ENCODE measurements at places on chromosomes 5 and 9. TPM values are rescaled to one million over a fixed set of nuclear protein-coding genes. Genes with fewer than 3 reads are reported as not detected.

GRCh38 chr5:134053840-134054338 is 49.1 kb upstream of the VDAC1 start:
- no peak overlapping the region for H3K27ac ChIP-seq
- no peaks in the 10 kb centered on the region for H3K27me3 ChIP-seq
- H3K4me3 ChIP-seq: no peak overlapping the region
- no peak for DNase-seq
- no peaks in the 10 kb centered on the region for H3K36me3 ChIP-seq

GPX3 gene
- 1.1 TPM for total RNA-seq

GRCh38 chr5:78603636-78604175 is 44.9 kb downstream of the LHFPL2 start:
- no peaks in the 10 kb centered on the region for H3K27me3 ChIP-seq
- H3K27ac ChIP-seq: no peak overlapping the region
- H3K4me1 ChIP-seq: no peaks in the 10 kb centered on the region
- DNase-seq: no peak
- no peak overlapping the region for H3K4me3 ChIP-seq
- no peaks in the 10 kb centered on the region for H3K36me3 ChIP-seq

DNA sequence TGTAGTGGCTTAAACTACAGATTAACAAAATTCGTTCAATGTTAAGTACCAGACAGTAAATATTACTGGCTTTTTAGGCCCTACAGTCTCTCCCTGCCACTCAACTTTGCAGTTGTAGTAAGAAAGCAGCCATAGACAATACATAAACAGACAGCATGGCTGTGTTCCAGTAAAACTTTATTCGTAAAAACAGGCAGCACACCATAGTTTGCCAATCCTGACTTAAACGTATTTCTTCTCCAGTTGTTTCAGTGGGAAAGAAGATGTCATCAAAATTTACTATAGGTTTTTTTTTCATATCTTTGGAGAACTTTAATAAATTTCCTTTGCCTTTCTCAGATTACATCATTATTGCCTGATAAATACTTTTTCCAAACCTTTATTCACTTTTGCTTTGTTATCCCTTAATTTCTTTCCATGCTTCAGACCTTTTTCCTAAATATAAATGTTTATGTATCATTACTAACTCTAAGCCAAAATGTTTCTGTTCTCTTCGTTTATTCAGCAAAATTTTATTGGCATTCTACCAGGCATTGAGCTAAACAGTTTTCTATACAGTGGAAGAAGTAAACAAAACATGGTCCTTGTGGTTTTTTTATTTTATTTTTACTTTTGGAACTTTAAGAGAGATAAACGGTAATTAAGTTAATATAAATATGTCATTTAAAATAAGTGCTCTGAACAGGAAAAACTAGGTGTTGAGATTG is 64.5 kb downstream of the SLF1 start:
- no peak overlapping the region for H3K27ac ChIP-seq
- no peaks in the 10 kb centered on the region for H3K4me1 ChIP-seq
- DNase-seq: no peak
- H3K27me3 ChIP-seq: no peaks in the 10 kb centered on the region
- peaks cover 9% of the 10 kb centered on the region for H3K36me3 ChIP-seq

IFNK gene
- total RNA-seq: not detected

Measured in natural killer cell (primary cell).